ENCODE measurements at places on chromosomes 1 and 21. TPM values are rescaled to one million over a fixed set of nuclear protein-coding genes. Genes with fewer than 3 reads are reported as not detected.
A peak's percentile ranks its signal among the peaks of the same experiment; 100 is the strongest.

- DNase-seq: no peak
Observed at GRCh38 chr21:31735511-31735992, 3.6 kb upstream of the SCAF4 start.

GRCh38 chr1:244301595-244302130 lies 150.0 kb downstream of the ADSS2 start:
- DNase-seq: no peak

GRCh38 chr1:52669696-52670095 lies 28.5 kb downstream of the COA7 start:
- no peak for DNase-seq

Gene ZNF593OS
- 1.0 TPM for polyA plus RNA-seq

DNA sequence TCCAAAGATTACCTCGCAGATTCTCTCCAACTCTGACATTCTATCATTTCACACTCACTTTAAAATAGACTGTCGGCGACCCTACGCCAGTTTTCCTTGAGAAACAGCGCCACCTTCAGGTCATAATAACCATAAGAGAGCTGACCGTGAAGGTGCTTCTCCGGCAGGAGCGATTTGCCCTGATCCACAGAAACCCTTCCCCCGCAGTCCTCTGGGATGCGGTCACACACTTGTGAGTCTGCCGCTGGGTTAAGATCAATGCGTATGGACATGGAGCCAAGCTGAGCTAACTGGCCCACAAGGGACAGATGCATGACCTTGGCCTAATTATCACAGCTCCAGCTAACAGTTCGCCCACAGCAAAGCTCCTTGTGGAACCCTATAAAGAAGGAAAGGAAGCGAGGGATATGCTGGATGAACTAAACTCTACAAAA lies 32.8 kb upstream of the IFNAR2 start:
- peak; percentile 70 for DNase-seq

DNA sequence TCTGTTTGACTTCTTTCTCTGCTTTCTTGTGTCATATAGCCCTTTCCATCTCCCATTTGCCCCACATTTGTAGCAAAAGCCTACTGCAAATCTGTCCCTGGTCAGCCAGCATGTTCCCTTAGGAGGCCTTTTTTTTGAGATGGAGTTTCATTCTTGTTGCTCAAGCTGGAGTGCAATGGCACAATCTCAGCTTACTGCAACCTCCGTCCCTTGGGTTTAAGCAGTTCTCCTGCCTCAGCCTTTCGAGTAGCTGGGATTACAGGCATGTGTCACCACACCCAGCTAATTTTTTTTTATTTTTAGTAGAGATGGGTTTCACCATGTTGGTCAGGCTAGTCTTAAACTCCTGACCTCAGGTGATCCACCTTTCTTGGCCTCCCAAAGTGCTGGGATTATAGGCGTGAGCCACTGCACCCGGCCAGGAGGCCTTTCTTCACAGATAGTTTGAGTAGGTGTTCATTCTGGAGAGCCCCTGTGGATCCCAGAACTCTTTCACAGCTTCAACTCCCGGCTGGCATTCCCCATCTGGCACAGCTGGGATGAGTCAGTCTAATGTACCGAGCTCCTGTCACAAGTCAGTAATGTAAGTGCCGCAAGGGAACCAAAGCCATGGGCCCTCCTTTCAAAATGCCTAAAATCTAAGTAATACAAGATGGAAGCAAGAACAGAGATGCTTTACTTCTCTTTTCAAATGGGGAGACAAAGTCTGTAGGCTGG lies 9.4 kb upstream of the NHLH1 start:
- DNase-seq: no peak

DNA sequence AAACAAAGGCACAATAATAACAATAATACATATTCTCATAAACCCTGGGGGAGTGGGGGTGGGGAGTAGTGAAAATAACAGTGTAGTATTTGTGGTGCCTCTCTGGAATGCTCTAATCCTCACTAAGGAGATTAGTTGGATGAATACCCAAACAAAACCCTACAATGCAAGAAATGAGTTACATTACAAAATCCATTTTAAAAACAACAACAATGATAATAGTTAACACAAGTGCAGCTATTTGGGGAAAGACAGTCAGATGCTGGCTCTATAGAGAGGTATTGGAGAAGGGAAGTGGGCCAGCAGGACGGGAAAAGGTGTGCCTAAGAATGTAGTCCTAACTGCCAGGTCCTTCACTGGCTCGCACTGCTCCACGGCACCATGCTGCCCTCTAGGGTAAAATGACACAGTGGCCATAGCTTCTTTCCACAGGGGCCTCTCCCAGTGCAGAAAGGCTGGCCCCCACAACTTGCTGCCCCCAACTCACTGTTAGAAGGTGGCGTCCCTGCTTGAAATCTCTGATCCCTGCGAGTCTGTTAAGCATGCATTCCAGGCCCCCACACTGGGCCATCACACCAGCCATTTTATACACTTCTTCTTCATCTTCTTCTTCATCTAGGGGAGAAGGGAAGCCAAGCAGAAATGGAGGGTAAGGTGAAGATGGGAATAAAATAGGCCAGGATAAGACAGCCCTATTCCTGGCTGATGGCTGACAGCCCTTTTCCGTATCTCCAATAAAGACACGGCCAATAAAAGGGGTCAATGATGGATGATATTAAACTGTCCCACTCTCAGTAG lies 113.8 kb downstream of the UBR4 start:
- DNase-seq: no peak

DNA sequence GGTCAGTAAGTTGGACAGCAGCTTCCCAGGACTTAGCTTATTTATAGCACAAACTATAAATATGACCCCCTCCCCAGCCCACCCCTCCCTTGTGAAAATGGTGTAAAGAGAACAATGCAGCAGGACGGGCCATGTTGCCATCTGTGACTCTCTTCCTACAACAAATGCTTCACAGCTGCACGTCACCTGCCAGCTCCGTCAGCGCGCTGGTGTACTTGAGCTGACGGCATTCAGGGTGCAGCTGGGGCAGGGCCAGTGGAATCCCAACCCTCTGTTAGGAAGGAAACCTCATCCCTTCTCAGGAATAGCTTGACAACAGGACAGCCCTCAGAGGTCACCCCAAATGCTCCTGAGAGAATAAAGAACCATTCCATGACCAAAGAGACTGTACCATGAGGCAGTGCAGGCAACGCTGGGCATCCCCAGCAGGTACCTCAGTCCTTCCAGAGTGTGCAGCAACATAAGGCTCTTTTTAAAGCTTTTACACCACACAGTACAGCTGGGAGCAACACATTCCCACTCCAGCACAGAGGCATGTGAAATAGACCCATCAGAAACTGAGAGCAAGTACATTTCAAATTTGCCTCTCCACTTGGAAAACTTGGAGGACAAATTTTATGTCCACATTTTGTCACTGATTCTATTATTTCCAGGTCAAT lies 85.0 kb downstream of the ATP1A1 start:
- DNase-seq: no peak

DNA sequence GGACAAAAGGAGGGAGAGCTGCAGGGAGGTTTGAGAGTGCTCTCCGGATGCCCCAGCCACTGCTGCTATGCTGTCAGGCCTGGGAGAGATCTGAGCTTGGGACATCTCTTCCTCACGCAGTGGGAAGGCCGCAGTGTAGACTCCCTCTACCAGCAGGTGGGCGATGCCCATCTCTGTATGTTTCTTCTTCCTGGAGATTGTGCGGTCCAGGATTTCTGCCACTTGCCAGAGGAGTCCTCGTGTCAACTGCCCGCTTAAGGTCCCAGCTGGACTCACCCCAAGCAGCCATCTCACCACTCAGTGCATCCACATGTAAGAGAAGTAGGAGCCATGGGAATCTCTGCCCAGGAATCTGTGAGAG lies 10.9 kb downstream of the CPLANE2 start:
- no peak for DNase-seq

DNA sequence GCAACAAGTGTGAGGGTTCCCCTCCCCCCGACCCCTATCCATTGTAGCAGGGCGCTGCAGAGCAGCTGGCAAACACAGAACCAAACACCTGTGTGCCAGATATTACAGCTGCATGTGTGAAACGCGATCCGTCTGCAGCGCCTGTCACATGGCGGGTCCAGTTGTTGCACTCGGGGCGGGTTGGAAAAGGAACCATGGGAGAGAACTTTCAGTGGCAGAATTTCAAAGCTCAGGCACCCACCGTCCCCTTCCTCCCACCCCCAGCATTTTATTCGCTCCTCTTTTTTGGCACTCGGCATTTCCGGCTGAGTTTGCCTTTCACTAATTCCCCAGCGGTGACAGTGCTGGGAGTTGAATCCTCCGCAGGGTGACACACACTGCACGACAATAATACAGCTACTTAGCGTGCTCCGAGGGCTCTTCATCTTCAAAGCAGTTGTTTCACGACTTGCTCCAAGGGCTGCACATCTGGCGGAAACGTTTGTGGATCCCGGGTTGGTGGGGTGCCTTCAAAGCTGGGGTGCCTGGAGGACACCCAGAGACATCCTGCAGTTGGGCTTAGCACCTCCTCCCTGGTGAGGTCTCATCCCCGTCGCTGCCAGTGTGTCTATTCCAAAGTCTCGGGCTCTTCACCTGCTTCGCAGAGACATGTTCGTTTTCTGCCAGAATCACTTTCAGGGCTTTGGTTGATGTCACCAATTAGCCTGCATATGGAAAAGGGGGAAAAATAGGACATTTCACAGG lies 180.7 kb downstream of the ZBTB18 start:
- no peak for DNase-seq

DNA sequence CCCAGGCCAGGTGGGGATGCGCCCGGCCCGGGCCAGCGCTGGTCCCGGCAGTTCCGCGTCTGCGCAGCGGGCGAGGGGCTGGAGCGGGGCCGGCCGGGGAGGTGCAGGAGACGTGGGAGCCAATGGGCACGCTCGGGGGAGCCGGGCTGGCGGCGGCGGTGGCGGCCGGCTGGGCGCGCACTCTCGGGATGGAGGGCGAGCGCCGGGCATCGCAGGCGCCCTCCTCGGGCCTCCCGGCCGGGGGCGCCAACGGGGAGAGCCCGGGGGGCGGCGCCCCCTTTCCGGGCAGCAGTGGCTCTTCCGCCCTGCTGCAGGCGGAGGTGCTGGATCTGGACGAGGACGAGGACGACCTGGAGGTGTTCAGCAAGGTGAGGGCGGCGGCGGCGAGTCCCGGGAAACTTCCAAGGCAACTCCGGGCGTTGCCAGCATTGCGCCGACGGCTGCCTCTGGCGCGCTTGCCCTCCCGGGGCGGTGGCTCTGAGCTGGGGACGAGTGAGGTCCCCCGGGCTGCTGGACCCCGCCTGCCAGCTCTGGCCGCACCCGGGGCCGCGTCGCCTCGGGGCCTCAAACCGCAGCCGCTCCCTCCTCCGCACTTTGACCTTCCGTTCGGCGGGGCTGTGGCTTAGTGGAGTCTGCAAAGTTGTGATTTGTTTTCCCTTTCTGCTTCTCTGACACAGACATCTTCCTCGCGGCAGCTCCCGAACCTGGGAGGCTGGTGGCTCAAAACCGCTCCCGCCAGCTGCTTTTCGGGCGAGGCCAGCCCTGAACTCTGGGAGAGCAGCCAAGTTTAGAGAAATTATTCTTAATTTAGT lies at the start of gene SNX7:
TSS of gene SNX7 (plus strand) at position 178 of the 812 bp plus-strand sequence. CDS start at position 189, 11 bp downstream.
- peak; percentile 78 for DNase-seq

DNA sequence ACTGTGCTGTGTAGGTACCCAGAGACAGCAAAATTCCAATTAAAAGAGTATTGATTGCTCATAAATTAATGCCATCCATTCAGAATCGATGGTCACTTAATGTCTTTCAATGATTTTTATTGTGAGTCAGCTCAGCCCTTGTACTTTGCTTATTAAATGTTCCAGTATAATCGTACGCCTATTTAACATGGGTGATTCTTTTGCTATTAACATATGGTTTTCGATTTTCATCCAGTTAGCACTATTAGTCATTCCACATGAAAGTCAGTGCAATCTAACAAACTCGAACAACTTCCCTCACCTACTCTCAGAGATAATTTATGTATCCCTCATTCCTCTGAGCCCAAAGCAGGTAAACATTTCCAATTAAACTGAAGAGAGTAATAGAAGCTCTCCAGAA lies 109.6 kb upstream of the APP start:
- DNase-seq: no peak

GRCh38 chr1:201313086-201313485 lies 29.8 kb downstream of the PKP1 start:
- DNase-seq: no peak

GRCh38 chr1:214452152-214452784 lies 99.1 kb downstream of the PTPN14 start:
- no peak for DNase-seq

DNA sequence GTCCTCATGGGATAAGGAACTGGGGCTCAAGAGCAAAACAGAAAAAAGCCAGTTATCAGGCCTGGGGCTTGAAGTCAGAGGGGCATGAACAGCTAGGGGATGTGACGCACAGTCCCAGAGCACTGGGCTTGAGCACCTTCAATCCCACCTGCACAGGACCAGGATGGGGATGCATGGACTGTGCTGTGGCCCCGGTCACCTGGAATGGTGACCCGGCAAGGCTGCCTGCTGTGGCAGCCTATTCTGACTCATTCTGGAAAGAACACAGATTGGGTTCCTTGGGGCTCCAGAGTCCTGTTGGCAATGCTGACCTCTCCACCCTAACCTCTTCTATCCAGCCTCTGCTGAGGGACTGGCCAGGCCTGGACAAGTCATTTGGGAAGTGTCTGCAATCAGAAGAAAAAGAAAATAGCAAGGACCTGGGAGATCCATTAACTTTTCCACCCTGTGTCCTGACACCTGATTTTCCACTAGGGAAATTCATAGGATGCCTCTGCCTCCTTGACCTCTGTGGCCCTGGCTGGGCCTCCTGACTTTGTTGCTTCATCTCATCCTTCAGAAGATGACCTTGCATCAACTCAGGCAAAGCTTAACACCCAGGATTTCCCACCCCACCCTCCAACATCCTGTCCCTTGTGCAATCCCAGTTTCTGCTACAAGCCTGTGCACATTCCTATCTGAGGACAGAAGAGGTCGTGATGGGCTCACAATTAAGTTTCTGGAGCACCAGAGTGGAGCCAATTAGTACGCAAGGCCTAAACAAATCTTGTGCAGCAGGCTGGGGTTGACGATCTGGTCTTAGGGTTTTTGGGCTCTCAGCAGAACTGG lies 17.9 kb upstream of the FMOD start:
- peak; percentile 75 for DNase-seq

Gene CRYBG2
- 1.7 TPM for polyA plus RNA-seq

DNA sequence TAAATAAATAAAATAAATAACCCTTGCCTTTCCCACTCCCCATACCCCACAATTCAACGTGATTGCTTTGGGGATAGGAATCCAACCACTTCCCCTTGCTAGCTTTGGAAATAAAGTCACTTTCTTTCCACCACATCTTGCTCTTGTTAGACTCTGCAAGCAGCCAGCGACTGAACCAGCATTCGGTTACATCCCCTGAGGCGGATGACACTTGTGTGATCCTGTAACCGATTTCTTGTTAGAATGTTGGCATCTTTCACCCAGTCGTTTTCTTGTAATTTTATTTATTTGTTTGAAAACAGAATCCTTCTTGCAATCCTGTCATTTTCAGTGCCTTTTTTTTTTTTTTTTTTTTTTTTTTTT lies 1.6 kb upstream of the IFNGR2 start:
- DNase-seq: no peak

- DNase-seq: no peak
Observed at GRCh38 chr1:230431527-230431926, 5.4 kb upstream of the PGBD5 start.

Measured in right lung (tissue), 10 donors.